NCI-H446 treated with DMSO at 0.1 percent for 48 hours (cell line): ENCODE measurements at places on chromosomes 1 and 21.

DNA sequence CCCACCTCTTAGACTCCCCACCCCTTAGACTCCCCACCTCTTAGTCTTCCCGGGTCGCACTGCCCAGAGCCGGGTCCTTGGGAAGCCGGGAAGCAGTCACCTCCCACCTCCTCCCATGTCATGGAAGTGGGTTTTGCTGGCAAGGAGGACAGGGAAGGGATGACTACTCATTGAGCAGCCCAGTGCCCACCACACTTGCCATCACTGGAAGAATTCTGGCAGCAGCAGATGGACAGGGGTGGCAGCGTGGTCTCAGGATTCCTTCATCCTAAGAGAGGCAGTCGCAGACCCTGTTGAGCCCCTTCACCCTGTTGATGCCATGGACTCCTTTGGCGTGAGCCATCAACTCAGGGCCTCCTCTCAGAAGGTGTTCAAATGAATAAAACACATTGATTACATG is 140.8 kb downstream of the PGBD5 start:
- no peak for DNase-seq

DNA sequence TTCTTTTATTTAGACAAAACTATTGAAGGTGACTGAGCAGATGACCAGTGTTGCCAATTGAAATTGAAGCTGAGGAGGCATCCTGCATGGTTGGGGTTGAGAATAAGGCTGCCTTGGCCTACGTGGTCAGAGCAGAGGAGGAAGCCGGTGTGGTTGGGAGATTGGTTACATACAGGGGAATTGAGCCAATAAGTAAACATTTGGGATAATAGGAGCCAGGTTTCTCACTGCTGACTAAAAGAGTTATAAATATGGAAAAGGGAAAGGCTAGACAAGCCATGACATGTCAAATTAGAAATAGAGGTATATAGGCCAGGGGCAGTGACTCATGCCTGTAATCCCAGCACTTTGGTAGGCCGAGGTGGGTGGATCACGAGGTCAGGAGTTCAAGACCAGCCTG is 15.8 kb downstream of the SNX7 start:
- DNase-seq: peak; percentile 98

GRCh38 chr1:57091642-57092041 is 125.8 kb upstream of the C8B start:
- no peak for DNase-seq

GRCh38 chr1:242770366-242770765 is 245.9 kb upstream of the PLD5 start:
- DNase-seq: no peak

GRCh38 chr1:161287482-161288054 is 22.2 kb downstream of the MPZ start:
- DNase-seq: no peak

DNA sequence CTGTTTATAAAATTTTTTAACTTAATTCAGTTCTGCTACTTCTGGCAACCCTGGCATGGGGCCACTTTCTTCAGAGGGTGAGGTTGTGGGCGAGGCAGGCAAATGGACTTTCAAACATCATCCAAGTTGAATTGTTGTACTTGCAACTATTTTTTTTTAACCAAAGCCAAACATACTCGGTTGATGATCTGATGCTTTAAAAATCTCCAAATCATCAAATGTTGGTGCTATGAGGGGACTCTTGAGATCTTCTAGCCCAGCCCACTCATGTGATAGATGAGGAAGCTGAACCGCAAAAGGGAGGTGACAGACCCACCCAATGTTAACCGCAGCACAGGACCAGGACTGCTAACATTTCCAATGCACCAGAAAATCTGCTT is 6.7 kb downstream of the SLC1A7 start:
- no peak for DNase-seq

DNA sequence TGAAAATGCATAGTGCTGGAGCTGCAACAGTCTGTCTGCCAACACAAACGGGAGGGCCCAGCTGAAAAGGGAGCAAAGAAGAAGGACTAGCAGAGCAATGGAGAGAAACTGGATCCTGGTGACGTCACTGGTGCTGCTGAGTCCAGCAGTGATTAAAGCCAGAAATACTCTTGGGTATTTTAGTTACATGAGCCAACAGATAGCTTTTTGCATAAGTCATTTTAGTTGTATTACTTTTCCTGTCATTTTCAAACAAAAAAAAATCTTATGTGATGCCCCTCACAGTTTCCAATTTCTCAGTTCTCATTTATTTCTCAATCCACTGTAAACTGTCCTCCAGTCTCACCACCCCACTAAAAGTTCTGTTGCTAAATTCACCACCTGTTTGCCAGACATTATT is 38.7 kb upstream of the NEK7 start:
- no peak for DNase-seq

- no peak for DNase-seq
These were observed 16.8 kb downstream of the RAP1GAP start for GRCh38 chr1:21652101-21652936.

- DNase-seq: no peak
These were observed 238.8 kb downstream of the NCAM2 start for GRCh38 chr21:21236996-21237395.

GRCh38 chr1:46418976-46419375 is 24.9 kb downstream of the FAAH start:
- DNase-seq: no peak

DNA sequence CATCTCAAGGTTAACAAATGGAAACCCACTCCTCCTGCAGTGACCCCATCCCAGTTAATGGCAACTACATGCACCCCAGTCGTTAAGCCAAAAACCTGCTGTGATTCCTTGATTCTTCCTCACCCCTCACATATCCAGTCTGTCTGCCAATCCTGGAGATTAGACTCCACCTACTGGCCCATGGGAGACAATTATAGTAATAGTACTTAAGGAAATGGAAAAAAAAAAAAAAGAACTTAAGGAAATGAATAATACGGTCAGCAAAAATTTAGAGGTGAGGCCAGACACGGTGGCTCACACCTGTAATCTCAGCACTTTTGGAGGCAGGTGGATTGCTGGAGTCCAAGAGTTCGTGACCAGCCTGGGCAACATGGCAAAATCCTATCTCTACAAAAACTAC is 7.0 kb downstream of the NOL9 start:
- no peak for DNase-seq

GRCh38 chr1:234775477-234776246 is 165.7 kb upstream of the IRF2BP2 start:
- no peak for DNase-seq

DNA sequence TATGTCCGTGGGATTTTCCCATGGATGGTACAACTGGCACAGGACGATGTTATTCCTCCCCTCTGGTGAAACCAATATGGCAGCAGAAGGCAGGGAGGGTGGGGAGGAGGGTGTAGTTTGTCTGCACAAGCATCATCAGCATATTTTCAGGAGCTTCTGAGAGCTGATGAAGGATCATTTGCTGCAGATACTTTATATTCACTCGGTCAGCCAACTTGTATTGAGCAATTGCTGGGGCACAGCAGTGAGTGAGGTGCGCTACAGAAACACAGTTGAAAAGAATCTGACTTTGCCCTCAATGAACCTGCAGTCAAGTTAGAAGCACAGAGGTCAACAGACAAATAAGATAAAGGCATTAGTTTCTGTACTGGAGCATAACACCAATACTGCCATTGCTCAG is 13.0 kb downstream of the PKP1 start:
- no peak for DNase-seq

DNA sequence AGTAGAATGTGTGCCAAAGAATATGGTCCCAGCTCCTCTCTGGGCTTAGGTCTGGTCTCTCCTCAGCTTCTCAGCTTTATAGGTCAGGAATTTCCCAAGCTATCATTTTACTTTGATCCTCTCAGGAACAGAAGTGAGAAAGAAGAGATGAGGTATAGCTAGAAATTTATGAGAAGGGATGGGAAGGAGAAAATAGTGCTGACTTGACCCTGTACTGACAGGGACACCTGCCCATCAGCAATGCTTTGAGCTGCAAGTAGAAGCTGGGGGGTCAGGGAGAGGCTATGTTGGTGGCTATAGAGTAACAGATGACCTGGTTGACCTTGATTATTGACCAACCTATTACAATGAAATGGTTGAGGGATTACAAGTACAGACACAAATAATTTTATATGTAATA is 75.0 kb downstream of the XCL2 start:
- DNase-seq: no peak

DNA sequence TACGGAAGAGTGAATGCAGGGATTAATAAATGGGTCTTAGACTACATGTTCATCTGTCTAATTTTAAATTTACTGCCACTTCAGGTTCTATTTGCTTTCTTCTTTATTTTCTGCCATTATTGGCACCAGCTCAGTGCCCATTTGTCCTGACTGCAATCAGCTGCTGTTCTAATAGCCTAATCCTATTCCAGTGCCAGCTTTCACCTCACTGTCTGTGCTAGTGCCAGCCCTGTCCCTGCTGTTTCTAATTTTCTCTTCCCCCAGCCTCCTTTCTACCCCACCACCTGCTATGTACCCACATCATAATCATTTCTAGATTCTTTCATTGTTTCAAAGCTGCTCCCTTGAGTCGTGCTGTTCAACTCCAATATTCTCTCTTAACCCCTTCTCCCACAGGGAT is 86.4 kb downstream of the KCNK1 start:
- peak; percentile 93 for DNase-seq

DNA sequence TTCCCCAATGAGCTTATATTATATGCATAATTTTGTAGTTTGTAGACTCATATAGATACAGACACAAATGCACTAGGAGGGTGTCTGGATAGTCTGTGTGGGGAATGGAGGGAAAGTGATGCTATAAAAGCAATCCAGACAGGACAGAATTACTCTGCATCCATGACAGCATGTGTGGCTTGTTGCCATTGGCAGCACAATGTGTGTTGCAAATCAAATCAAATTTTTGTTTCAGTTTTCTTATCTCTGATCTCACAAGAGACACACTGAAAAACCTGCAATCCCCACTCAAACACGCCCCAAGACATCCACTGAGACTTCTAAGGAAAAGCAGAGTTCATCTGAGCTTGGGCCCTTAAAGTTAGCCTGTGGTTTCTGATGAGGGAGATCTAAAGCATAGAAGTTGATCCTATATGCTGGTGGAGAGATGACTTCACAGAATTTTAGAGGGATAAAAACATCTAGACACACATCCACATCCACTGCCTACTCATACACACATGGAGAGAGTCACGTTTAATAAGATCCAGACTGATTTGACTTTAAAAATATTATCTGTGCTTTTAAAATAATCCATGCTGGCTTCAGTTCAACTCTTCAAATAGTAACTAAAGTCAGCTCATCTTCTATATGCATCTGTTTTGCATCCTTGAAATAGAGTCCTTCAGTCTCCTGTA is 313.0 kb upstream of the PLXNA2 start:
- no peak for DNase-seq

- no peak for DNase-seq
These were observed 3.9 kb upstream of the TUT4 start for GRCh38 chr1:52556641-52557360.

GRCh38 chr1:66353257-66353656 is 180.7 kb upstream of the SGIP1 start:
- no peak for DNase-seq
